ENCODE measurements at places on chromosomes 13 and 19. TPM values are rescaled to one million over a fixed set of nuclear protein-coding genes. Genes with fewer than 3 reads are reported as not detected.

SLC17A7 gene
- 0.46 TPM for total RNA-seq

IZUMO1 gene
- not detected for total RNA-seq

PLA2G4C gene
- 4.0 TPM for total RNA-seq

UGGT2 gene
- 36.7 TPM for total RNA-seq

CABP5 gene
- not detected for total RNA-seq

CYP2A7 gene
- not detected for total RNA-seq

LIN37 gene
- 18.7 TPM for total RNA-seq

EBI3 gene
- 0.11 TPM for total RNA-seq

RGL3 gene
- 5.6 TPM for total RNA-seq

CGB2 gene
- 0.26 TPM for total RNA-seq

GRCh38 chr19:48378194-48378570, 13.2 kb downstream of the KDELR1 start:
- DNase-seq = no peak

GRCh38 chr19:17423429-17424208, 3.8 kb downstream of the MVB12A start:
- no peak for DNase-seq

- DNase-seq = no peak
Observed at GRCh38 chr13:30457306-30457891, 8.3 kb downstream of the HMGB1 start.

DNA sequence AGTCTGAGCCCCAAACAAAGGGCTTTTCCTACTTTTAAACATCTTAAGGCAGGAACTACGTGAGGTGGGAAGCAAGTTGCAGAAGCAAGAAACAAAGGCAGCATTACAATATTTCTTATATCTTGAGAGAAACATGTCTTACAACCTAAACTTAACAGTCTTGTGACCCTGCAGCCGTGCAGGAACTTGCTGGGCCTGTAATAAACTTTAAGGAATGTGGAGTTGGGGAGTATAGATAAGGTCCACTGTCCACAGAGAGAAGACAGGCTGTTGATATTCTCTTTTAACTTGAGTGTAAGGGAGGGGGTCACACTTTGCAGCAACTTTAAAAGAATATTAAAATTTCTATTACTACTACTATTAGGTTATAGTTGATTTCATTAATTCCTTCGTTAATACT, 214.6 kb upstream of the HTR2A start:
- no peak for DNase-seq

DNA sequence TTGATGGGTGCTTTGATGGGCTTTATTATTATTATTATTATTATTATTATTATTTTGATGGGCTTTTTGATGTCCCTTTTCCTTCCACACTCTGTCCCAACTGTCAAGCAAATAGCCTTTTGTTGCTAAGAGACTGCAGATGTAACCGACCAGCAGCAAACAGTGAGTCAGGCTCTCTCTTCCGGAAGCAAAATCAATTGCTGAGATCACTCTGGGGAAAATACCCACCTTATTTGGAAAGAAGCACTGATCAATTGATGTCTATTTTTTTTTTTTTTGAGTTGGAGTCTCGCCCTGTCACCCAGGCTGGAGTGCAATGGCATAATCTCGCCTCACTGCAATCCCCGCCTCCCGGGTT, 2.9 kb downstream of the LDLR start:
- DNase-seq = peak; percentile 66

GRCh38 chr19:53537121-53537520, 824 bp upstream of the ZNF331 start:
- no peak for DNase-seq

- DNase-seq = peak; percentile 28
Observed at GRCh38 chr13:39959497-39960144, 304.2 kb downstream of the COG6 start.

- DNase-seq = no peak
Observed at GRCh38 chr19:33754361-33754760, 42.3 kb upstream of the KCTD15 start.

DNA sequence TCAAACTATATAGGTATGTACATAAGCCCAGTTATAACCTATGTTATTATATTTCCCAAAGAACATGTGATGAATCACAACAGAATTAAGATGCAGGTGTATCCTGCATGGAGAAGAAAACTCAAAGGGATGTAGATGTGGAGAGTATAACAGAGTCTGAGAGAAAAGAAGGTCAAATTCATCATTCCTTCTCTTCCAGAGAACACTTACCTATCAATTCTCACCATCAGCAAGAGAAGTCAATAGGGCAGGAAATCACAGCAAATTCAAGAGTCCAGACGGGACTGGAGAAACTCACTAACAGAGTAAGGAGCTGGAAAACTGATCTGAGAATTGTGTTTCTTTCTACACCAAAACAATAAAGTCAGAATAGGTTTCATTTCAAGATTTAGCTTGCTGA, 28.4 kb downstream of the DIAPH3 start:
- DNase-seq = no peak

GRCh38 chr13:28531077-28531844, 36.3 kb upstream of the FLT1 start:
- DNase-seq = peak; percentile 13

- no peak for DNase-seq
Observed at GRCh38 chr19:57319869-57320179, 448 bp upstream of the ZNF543 start.

DNA sequence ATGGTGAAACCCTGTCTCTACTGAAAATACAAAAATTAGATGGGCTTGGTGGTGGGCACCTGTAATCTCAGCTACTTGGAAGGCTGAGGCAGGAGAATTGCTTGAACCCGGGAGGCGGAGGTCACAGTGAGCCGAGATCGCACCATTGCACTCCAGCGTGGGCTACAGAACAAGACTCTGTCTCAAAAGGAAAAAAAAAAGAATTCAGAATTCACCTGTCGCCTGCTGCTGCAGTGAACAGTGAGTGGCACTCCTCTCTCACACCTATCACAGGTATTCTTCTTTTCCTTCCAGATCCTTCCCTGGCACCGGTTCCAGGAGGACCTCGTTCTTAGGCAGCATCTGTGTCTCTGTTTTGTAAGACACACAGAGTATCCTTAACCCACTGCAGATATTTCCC, 5.8 kb upstream of the MVB12A start:
- no peak for DNase-seq

DNA sequence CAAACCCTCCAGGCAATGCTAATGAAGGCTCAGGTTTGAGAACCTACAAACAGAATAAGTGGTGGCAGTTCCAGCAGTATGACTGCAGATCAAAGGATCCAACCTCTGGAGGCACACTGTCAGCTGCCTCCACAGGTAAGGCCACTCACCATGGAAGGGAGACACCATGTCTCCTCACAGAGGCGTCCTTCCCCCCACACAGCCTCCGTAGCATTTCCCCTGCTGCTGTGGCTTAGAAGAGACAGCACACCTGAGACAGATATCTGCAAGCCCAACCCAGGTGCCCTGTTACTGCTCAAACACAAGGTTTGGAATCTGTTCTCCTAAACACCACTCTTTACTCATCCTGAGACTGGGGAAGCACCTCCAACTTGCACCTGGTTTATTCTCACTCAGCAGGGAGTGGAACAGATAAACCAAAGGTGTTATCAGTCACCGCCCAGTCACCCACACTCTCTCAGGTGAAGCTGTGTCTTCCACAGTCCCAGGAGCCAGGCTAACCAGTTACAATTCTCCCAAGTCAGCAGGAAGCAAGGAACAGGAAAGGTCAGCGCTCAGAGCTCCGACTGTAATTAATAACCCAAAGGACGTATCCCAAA, 311.2 kb downstream of the FOXO1 start:
- DNase-seq = no peak

DNA sequence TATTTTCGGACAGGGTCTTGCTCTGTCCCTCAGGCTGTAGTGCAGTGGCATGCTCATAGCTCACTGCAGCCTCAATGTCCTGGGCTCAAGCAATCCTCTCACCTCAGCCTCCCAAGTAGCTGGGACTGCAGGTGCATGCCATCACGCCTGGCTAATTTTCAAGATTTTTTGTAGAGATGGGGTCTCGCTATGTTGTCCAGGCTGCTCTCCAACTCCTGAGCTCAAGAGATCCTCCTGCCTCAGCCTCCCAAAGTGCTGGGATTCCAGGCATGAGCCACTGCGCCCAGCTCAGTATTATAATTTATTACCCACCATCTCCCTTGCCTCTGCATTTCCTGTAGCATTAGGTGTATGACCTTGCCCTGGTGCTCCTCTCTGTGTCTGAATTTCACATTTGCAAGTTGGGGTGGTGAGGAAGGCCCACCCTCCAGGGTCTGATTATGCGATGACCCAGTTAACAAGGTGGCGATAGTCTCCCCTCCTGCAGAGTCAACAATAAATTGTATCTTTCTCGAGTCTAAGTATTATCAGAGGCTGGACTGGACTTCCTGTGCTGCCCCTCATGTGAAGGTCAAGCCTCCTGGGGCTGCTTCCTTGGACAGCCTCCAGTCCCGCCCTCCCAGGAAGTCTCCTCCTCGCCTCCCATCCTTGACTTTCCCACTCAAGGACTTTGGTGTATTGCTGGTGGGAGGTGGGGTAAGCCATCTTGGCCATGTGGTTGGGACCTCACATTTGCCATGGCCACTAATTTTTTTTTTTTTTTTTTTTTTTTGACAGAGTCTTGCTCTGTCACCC, 1.5 kb upstream of the TUBB4A start:
- no peak for DNase-seq

Data from LHCN-M2 (cell line).